ENCODE measurements at places on chromosomes 4 and X.

- DNase-seq, result no peak
Measured at GRCh38 chr4:46249106-46249505, 125.3 kb upstream of the GABRG1 start.

DNA sequence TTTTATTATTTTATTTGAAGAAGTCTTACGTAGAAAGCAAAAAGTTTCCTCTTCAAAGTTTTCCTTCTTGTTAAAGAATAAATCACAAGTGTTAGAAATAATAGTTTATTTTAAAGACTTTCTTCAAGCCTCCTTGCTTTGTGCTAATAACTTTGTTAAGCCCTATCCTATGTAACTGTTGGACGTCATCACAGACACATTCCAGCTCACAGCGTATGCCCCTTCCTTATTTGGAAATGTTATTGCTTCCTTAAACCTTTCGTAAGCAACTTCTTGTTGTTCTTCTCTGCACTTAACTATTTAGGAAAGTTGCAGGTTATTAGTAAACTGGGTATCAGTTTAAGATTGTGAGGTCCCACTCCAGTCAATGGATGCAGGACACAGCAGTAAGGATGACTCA is 7.6 kb upstream of the SRD5A3 start:
- no peak for DNase-seq

GRCh38 chr4:78361621-78362120 is 189.9 kb upstream of the ANXA3 start:
- no peak for DNase-seq

DNA sequence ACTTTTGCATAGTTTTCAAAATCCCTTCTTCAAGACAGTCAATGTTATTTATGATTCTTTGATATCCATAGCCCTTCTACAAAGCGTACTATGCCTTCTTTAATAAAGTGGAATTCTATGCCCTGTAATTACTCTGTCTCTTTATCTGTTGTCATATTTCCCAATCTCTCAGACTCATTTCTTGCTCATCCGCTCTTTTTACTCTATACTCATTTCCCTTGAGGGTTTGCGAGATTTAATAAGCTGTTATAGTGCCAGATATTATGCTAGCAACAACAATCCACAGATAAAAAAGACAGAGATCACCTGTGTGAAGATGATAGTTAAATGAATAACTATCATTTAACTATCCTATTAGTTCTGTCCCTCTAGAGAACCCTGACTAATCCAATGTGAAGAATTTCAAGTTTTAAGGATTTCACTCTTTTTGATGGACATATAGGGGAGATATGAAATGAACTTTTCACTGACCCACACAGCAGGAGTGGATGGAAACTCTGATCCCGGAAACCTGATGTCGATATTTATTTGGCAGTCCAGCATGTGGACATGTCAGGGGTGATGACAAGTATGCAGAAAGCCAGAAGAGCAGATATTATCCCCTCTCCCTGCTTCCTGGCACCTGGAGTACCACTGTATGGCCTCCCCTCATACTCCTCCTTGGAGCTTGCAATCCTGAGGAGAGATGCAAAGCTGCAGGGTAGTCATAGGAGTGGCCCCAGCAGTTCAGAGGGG is 49.7 kb downstream of the TMEM156 start:
- no peak for DNase-seq

DNA sequence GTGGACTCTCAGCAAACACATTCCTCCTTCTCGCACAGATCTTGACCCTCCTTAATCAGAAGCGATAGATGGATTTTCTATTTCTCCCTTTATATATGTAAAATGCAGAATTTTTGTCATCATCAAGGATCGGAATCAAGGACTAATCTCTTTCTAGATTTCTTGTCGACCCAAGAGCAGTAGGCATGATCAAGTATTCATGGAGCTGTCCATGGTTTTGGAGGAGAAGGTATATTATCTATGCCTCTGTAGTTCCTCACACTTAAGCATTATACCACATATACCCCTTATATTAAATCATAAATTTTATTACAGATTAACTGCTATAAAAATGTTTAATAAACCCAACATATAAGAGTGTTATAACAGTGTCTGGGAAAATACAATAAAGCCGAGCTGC is 886.8 kb downstream of the NLGN4X start:
- no peak for DNase-seq

- DNase-seq, result no peak
Measured at GRCh38 chr4:168257768-168258167, 60.8 kb downstream of the DDX60 start.

GRCh38 chrX:103446665-103447302 is 70.4 kb downstream of the BEX3 start:
- no peak for DNase-seq

DNA sequence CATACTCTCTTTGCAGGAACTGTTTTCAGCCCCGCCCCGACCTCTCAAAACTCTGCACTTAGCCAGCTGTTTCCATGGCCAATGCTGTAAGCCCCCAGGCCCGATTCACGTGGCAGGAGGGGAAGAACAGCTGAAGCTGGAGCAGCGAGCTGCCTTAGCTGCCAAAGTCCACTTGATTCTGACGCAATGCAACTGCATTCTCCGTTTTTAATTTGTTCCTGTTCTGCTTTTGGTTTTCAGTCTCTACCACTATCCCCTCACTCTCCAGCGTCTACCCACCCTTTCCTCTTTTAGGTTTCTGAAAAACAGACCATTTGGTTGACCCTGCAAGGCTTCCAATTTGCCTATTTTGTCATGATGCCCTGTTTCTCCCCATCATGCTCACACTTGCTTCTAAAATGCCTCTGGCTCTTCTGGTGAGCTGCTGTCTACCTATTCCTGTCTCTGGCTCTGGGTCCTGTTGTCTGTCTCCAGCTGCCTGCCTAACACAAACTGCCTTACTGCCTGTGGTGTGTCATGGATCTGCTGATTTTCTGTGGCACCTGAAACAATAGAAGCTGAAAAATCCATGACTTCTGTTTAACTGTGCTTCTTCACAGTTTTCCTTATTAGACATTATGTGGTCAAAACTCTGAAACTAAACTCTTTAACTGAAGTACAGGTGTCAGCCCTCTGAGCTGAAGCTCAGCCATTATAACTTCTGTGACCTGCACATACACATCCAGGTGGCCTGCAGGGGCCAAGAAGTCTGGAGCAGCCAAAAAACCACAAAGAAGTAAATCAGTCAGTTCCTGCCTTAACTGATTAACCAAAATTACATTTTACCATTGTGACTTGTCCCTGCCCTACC is 160.5 kb upstream of the AGTR2 start:
- no peak for DNase-seq

- no peak for DNase-seq
Measured at GRCh38 chr4:102430461-102430910, 70.7 kb upstream of the NFKB1 start.

GRCh38 chrX:150683536-150684146 is 9.6 kb upstream of the MTMR1 start:
- DNase-seq, result no peak

DNA sequence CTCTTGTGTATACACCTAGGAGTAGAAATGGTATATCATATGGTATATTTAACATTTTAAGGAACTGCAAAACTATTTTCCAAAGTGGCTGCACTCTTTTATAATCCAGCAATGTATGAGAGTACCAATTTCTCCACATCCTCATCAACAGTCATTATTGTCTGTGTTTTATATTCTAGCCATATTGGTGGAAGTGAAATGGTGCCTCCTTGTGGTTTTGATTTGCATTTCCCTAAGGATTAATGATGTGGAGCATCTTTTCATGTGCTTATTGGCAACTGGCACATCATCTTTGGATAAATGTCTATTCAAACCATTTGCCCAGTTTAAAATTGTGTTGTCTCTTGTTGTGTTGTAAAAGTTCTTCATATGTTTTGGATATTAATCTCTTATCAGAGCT is 9.6 kb downstream of the BMP15 start:
- no peak for DNase-seq

DNA sequence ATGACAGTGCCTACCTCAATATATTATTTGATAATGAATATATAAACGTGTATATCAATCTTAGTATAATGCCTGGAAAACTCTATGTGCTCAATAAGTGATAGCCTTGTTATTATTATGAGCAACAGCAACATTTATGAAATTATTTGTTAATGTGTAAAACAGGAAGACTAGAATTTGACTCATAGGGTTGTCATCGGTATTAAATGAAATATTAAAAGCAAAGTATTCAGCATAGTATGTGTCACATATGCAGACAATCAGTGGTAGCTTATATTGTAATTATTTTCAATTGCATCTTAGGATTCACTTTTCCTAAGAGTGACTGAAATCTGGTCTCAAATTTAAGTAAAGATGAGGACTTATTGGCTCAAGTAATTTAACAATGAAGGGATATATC is 24.6 kb downstream of the SPANXD start:
- no peak for DNase-seq

GRCh38 chrX:137479386-137479785 is 86.5 kb upstream of the ZIC3 start:
- DNase-seq, result no peak

DNA sequence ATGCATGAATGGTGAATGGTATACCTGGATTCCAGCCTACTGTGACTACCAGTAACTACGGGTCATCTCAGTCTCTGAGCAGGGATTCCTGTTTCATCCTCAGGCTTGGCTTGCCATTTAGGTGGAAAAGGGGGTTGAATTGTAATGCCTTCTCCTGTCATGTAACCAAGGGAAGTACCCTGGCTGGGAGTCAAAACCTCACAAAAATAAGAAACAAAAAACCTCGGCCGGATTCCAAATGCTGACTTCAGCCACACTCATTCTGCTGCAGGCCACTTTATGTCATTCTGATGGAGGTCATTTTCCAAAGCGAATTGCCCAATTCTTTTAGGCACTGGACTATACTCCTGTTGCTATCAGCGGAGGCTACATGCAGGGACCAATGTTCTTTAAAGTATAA is 324.7 kb downstream of the LDB2 start:
- no peak for DNase-seq

DNA sequence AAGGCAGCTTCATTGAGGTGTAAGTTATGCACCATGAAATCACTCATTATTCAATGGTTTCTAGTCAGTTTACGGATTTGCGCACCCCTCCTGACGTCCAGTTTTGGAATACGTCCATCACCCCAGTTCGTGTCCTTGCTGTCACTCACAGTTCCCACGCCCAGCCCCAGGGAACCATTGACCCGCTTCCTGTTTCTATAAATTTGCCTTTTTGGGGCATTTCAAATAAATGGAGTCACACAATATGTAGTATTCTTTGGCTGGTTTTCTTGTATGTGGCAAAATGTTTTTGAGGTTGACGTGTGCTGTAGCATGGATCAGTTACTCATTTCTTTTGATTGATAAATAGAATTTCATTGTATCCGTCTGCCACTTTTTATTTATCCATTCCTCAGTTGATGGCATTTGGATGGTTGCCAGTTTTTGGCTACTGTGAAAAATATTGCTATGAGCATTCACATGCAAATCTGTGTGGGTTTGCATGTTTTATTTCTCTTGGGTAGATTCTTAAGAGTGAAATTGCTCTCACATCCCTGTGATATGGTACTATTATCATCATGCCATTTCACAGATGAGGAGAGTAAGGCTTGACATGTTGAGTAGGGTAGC is 18.4 kb upstream of the SORCS2 start:
- no peak for DNase-seq

- DNase-seq, result no peak
Measured at GRCh38 chr4:13953083-13953482, 325.6 kb upstream of the BOD1L1 start.

DNA sequence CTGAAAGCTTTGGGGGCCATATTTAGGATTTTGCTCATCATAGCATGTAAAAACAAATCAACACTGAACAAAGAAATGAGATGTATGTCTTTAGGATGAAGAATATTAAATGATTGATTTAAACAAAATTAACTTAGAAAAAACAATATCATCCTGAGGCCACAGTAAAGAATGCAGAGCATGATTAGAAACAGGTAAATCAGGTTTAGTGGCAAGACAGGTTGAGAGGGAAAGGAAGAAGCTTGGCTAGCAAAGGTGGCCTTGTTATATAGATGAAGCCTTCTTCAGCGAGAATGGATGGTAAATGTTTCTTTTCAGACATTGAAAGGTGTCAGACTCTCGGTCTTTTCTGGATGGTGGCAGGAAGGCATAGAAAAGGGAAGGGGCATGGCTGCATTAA is 11.9 kb upstream of the MAGEB16 start:
- no peak for DNase-seq

DNA sequence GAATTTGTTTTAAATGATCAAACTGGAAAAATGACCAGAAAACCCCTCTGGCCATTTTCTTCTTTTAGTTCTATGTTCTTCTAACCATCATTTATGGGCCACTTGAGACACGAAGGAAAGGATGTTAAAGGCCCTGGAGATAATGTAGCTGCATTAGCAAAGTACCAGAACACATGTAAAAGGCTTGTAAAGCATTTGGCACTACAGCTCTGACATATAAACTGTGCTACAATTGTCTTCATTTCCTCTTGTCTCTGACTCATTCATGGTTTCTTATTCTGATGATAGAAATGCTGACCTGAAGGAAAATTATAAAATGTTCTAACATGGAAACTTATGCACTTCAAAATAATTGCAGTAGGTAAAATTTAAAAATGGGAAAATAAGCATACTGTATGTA is 388.7 kb downstream of the FAT4 start:
- no peak for DNase-seq

GRCh38 chrX:133660281-133660680 is 245.0 kb upstream of the GPC4 start:
- DNase-seq, result no peak

DNA sequence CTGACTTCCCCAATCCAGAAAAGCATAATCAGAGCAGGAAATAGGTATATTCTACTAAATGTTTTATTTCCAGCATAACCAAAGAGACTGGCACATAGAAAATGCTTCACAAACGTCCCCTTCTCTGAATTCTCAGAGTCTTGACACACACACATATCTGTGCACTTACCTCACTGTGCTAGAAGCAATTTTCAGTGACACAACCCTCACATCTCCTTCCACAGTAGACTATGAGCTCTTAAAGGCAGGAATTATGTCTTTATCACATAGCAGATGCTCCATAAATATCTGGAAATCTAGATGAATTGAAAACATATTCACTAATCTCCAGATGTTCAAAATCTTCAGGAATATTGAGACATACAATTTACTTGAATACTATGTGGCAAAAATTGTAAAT is 5.9 kb downstream of the SOWAHB start:
- DNase-seq, result no peak

- no peak for DNase-seq
Measured at GRCh38 chr4:112593438-112594133, 43.1 kb downstream of the ZGRF1 start.

GRCh38 chr4:41678086-41678816 is 70.3 kb downstream of the PHOX2B start:
- DNase-seq, result no peak

- no peak for DNase-seq
Measured at GRCh38 chrX:69131886-69132285, 33.4 kb downstream of the PJA1 start.

- DNase-seq, result peak; percentile 33
Measured at GRCh38 chr4:40992472-40993295, 221.7 kb downstream of the APBB2 start.

GRCh38 chrX:154412468-154412867 is 1.1 kb downstream of the TAFAZZIN start:
- DNase-seq, result no peak

Measured in GM19239 (cell line).